T1000 (cell line): ENCODE measurements at places on chromosomes 3 and 15.

- DNase-seq = no peak
These were observed 243.9 kb downstream of the FAM43A start for GRCh38 chr3:194929578-194929960.

DNA sequence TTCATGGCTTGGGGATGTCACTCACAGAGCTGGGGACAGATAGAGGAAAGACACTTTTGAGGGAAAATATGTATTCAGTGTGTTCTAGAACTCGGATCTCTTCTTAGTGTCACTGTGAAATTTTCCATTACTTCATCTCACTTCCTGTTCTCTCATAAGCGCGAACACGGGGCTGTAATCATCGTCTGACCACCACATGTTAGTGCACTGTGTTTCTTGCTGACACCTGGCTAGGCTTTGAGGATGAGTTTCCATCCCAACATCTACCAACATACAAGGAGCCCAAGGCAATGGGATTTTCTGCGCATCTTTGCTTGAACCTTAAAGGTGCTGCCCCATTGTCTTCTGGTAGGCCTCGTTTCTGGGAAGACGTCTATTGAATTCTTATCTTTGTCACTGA lies 84.0 kb downstream of the LIPC start:
- no peak for DNase-seq

GRCh38 chr3:165852191-165852590 lies 15.0 kb upstream of the BCHE start:
- DNase-seq = no peak

- no peak for DNase-seq
These were observed 401 bp downstream of the RAMAC start for GRCh38 chr15:82986442-82986780.

DNA sequence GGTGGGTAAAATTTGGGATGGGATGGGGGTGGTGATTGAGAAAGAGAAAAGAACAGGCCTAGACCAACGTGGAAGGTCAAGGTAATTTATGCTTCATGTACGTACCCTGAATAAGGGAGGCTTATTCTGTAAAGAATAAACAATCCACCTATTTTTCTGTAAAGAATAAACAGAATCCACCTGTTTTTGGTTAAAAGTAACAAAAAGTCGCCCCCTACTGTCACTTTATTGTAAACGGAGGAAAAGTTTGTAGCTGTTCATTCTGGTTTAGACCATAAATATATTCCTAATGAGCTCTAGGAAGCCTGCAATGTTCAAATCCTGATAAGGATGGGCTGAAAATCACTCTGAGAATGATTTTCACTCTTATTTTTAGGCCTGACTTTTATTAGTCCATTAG lies 23.5 kb upstream of the SQOR start:
- DNase-seq = no peak
